Hippocampal formation (tissue), 2 donors: ENCODE measurements at places on chromosomes 3 and 15.
A peak's percentile ranks its signal among the peaks of the same experiment; 100 is the strongest.

DNA sequence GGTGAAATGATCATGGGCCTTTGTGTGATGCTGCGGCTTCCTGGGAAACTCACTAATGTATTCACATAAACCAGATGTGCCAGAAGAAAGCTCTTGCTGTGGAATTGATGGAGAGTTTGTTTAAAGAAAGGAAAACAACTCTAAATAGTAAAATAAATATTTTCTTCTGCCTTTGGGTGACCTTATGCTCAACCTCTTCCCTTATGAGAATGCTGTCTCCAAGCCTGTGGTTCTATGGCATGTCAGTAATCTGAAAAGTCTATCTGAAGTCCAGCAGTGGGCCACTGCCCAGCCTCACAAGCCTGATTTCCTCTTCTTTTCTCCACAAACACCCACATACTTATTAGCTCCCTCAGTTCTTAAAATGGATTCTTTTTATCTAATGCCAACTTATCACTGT lies 49.9 kb upstream of the PHLDB2 start:
- no peak for DNase-seq

DNA sequence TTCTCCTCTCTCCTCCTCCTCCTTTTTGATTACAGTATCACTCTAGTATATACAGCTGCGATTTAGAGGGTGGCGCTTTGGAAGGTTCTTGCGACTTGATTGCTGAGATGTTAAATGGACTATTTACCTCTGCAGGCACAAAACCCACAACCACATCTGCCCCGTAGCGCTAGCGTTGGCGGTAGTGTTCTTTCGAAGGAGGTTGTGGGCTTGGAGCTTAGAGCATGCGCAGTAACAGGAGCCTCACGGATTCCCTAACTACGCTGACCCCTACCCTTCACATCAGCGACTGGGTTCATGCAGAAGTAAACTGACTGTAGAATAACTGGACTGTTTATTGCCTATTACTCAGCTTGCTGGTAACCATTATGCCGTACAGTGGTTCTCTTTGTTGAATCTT lies 58.0 kb downstream of the CGGBP1 start:
- DNase-seq = no peak

GRCh38 chr15:25795712-25796111 lies 67.4 kb downstream of the ATP10A start:
- DNase-seq = no peak

- no peak for DNase-seq
These were observed 272.4 kb downstream of the FOXP1 start for GRCh38 chr3:71310980-71311660.

DNA sequence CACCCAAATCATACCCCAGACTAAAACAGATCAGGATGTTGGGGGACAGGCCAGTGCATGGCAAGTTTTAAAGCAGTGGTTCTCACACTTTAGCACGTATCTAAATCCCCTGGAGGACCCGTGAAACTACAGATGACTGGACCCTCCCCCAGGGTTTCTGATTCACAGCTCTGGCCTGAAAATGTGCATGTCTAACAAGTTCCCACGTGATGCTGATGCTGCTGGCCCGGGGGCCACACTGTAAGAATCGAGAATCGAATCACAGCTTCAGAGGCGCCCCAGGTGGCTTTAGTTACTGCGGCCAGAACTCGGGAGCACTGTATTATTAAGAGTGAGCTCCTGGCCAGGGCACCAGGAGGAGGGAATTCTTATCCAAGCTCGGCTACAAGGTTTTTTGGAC lies 11.6 kb downstream of the ADAMTS17 start:
- no peak for DNase-seq

DNA sequence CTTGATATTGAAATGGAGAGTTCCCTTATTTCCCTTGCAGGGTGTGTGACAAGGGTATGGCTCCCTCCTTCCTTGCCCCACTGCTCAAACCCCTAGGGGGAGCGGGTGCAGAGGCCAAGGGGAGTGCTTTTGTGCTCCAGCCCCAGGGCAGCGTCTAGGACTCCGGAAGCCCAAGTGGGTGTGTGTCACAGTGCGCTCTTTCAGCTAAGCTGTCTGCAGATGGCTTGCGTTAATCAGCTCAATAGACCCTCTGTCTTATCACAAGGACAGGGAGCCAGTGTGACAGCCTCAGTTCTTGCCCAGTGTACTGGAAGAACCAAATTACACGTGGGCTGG lies 523.6 kb upstream of the LMCD1 start:
- peak; percentile 56 for DNase-seq

- no peak for DNase-seq
These were observed 26.4 kb downstream of the PEAK1 start for GRCh38 chr15:77393471-77393840.

DNA sequence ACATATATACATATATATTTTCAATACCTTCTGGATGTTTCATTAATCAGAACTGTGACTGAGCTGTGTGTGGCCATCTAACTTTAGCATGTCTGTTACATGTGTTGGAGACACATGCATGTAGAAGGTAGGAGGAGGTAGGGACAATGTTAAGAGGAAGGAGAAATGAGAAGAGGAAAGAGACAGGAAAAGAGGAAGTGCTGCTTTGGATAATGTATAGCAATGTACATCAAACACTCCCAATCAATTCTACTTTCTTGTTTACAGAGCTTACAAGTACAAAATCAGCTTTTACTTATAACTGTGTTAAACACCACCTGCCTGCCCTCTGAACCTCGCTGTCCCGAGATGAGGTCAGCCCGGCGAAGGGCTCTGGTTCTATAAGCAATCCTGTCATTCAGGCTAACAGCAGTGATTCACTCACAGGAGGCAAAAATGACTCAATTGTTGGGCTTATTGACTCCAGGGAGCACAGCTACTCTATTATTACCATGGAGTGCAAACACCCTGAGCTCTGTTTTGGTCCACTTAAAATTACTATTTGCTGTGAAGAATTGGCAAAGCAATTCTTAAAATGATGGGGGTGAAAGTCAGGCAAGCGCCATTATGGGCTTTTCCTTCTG lies 188.9 kb downstream of the MEIS2 start:
- DNase-seq = no peak

- no peak for DNase-seq
These were observed 34.9 kb upstream of the CPOX start for GRCh38 chr3:98628317-98628716.

GRCh38 chr3:4988983-4989834 lies 10.0 kb downstream of the BHLHE40 start:
- DNase-seq = no peak

GRCh38 chr3:152477422-152477821 lies 208.7 kb downstream of the MBNL1 start:
- DNase-seq = no peak

- no peak for DNase-seq
These were observed 36.1 kb downstream of the IGF1R start for GRCh38 chr15:98684436-98684835.

GRCh38 chr15:81293728-81294515 lies 30.0 kb downstream of the STARD5 start:
- no peak for DNase-seq

GRCh38 chr15:39828374-39828931 lies 45.8 kb upstream of the FSIP1 start:
- DNase-seq = peak; percentile 7

DNA sequence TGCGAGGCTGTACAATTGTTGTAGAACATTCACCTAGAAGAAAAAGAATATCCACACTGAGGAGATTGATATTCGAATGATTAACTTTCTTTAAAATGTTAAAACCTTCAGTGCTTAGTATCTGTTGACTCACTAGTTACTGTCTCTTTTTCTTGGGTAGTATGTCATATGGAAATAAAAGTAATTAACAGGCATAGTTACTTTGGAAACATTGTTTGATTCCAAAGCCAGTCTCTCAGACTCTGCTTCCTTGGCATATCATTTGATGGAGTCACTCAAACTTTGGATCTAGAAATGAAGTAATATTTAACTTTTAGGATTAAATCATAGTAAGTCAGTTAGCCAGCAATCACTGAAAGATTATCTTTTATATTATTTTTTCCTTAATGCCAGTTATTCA lies 63.4 kb downstream of the MAP2K5 start:
- DNase-seq = no peak

GRCh38 chr15:63067976-63068743 lies 25.6 kb downstream of the TPM1 start:
- DNase-seq = no peak

DNA sequence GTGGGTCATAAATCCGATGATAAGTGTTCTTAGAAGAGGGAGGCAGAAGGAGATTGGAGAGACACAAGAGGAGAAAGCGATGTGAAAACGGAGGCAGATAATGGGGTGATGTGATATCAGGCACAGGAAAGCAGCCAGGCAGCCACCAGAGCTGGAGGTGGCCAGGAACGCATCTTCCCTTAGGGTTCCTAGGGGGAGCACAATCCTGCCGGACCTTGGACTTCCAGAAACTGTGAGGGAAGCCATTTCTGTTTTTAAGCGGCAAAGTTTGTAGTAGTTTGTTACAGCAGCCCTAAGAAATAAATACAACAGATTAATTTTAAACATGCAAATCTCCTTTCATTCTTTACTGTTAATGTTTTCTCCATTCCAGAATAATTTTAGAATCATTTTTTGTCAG lies 259.9 kb upstream of the TMC3 start:
- DNase-seq = no peak

DNA sequence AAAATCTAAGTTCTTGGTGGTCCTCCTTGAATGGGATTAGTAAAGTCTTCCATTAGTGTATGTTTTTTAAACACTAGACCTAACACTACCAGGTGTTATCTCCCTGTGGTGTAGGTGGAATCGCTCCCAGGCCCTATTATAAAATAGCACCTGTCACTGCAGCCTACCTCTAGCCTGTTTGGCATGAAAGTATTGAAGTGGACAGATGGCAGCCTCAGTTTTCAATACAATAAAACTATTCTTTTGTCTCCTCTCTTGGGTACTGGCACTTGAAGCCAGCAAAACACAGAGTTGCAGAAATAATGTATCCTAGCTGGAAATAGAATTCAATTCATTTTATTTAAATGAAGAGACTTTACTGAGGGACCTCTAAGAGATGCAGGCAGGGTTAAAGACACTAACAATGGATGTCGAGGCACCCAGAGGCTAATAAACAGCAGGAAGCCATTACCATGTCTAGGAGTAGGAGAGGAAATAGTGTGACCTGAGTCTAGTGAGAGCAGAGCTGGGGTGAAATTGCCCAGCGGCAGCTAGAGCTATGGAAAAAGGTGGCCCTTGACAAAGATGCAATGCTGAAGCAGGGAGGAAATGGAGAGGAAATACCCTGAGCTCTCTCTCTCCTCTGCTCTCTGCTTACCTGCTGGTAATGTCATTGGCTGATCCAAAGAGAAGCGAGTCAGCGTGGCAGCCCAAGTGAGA lies 49.1 kb upstream of the TMEM158 start:
- no peak for DNase-seq

DNA sequence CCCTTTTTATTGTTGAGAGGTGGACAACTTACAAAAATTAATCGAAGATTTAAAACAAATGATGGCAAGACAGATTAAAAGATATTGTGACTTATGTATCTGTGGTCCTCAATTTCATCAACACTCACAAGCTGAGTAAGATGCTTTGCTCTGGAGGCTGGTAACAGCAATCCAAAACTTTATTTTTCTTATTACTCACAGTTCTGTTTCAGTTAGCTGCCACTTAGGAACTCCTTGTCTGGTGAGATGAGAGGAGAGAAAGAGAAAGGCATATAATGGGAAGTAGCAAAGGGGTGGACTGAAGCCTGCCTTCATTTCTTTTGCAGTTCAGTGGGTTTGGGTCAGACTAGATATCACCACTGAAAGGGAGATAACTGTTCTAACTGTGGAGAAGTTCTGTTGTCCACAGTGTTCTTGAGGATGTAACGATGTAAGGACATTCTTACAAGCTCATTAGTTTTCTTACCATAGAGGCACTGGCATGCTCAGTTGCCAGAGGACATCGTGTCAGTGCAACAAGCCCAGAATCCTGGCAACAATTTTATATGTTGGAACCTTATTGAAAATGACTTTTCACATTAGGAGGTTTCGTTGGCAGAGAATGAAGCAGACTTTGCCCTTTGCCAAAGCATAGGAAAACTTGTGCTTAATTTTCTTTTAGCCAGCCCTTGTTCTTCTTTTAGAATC lies 93.6 kb downstream of the PLCL2 start:
- DNase-seq = no peak

- no peak for DNase-seq
These were observed 91.8 kb upstream of the ALDH1A3 start for GRCh38 chr15:100787567-100788417.

- no peak for DNase-seq
These were observed 201.0 kb upstream of the UBE2E2 start for GRCh38 chr3:23002151-23002550.

- peak; percentile 5 for DNase-seq
These were observed 4.3 kb upstream of the TSEN2 start for GRCh38 chr3:12479919-12480427.

- DNase-seq = no peak
These were observed 74.1 kb downstream of the CACNA2D3 start for GRCh38 chr3:54196360-54196991.

DNA sequence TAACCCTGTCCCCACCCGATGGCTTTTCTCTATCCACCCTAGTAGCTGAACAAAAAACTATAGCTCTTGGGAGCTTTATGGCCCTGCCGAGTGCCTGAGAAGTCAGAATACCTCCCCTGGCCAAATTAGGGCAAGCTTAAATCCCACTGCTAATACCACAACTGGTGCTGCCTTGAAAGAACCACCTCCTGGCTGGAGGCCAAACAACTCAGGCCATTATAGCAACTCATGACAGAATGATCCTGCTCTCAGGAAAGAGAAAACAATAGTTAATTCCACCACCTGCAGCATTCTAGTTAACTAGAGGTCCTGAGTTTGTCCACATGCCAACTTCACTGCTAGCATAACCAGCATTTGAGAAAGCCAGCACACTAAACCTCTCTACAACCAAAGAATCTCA lies 123.2 kb downstream of the RTP4 start:
- DNase-seq = no peak

- DNase-seq = no peak
These were observed 664 bp downstream of the PARP3 start for GRCh38 chr3:51942603-51943450.

DNA sequence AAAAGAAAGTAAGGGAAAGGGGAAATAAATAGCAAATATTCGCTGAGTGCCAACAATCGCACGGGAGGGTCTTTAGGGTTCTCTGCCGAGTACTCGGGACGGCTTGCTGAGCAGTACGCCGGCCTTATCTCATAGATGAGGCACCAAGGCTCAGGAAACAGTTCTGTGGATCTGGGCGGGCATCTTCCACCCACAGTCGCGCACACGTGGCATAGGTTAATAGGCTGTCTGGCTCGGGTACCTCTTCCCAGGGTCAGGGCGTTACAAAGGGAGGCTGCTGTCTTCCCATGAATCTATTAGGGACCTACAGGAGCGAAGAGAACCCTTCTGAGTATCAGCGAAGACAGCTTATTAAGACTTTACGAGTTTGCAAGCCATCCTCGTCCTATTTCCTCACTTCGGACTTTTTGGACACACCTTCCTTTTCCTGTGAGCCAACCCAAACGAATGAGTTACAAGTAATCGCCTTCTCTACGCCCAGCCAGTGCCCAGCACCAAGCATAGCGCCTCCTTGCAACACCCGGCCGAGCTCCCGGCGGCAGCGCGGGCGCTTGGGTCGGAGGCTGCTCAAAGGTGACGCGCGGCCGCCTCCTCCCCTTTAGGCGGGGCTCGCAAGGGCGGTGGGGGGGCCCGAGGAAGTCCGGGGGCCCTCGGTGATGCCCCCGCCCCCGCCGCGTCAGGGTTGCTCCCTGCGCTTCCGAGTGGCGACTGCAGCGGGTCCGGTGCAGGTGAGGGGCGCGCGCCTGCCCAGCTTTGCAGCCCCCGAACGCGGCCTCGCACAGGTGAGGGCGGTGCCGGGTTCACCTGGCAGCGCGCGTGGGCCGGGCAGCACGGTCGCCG lies at the start of gene MCTP2:
Gene MCTP2, plus strand, starts transcription at position 679 of the 840 bp plus-strand sequence. CDS start 66,705 bp downstream, outside the sequence.
- no peak for DNase-seq

GRCh38 chr3:195762611-195763010 lies 41.8 kb downstream of the MUC20 start:
- DNase-seq = no peak

GRCh38 chr3:186496635-186497034 lies 47.5 kb downstream of the CRYGS start:
- DNase-seq = no peak
